ENCODE measurements at places on chromosomes 12 and 14.

- peak; percentile 3 for DNase-seq
These were observed 139.7 kb downstream of the TTLL5 start for GRCh38 chr14:75800792-75801191.

DNA sequence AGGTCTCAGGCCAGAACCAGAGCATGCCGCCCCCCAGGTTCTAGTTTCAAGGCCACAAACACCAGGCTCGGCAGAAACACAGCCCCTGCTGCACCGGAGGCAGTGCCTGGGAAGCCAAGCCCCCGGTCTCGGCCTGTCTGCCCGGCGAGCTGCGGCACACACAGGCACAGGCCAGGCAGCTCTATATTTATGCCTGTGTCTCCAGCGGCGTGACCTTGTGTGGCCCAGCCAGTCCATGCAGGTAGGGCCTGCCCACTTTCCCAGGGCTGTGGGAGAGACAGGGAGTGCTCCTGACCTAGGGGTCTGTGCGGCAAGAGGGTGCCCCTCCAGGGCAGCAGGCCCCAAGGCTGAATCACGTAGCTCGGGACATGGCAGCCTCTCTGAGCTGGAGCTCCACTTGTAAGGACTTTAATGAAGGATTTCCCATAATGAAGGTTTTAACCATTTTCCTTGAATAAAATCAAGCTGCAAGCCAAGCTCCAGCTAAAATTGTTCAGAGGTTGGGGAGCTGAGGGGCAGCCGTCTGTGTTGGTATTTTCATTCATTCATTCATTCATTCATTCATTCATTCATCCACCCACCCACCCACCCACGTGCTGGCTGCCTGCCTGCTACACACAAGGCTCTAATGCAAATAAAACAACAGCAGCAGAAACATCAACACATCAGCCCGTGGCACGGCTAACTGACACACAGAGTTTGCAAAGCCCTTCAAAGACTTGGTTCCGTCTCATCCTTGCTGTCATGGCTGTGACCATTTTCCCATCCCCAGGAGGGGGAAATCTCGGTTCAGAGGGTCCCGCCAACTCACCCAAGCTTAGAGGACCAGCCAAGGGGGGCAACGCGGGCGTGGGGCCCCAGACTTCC is 92.0 kb downstream of the RFLNA start:
- no peak for DNase-seq

- DNase-seq, result no peak
These were observed 57.2 kb downstream of the PCNX1 start for GRCh38 chr14:70964492-70964891.

GRCh38 chr12:67671419-67671818 is 22.9 kb downstream of the DYRK2 start:
- DNase-seq, result no peak

DNA sequence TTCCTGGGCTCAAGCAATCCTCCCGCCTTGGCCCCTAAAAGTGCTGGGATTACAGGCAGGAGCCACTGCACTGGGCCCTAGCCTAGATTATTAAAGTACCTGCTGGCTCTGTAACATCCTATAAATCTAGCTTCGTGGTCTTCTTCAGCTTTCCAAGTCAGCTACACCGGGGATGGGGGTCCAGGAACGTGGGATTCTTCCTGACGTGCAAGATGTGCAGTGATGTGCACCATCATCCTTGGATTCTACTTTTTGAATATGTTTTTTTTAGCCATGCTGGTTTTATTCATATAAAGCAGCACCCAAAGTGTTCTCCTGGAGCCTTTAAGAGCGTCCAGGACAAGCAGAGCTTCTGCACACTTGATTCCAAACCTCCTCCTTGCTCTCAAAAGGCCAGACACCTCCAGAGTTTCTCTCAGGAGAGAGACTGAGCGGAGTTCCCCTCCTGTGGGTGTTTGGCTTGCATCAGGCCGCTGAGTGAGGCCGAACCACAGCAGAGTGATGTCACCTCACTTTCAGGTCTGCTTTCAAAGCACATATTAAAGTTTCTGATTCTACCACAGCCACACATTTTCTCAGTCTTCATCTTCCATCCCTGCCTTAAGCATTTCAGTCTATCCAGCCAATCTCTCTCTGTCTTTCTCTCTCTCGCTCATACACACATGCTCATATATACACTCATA is 33.4 kb downstream of the VCPKMT start:
- no peak for DNase-seq

- DNase-seq, result no peak
These were observed 420.8 kb downstream of the FUT8 start for GRCh38 chr14:65833267-65833880.

DNA sequence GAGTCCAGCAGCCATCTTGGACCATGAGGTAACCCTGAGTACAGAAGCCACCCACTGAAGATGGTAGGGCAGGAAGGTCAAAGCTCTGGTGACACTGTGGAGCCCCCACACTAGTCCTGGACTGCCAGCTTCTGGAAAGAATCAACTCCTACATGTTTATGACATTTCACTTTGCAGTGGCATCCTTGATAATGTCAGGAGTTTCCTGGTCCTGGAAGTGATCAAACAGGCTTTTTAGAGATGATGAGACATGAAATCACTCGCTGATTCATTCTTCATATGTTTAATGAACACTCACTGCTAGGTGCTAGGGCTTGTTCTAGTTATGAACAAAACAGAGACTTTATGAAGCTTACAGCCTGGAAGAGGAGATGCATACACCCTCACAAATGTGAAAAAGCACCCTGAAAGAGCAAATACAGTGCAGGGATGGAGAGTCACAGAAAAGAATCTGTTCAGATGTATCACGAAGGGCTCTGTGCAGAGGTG is 15.8 kb upstream of the HNF1A start:
- no peak for DNase-seq

- no peak for DNase-seq
These were observed 18.2 kb upstream of the BCAT1 start for GRCh38 chr12:24966951-24967564.

- no peak for DNase-seq
These were observed 23.9 kb upstream of the MAP1LC3B2 start for GRCh38 chr12:116535241-116535640.

GRCh38 chr12:57126061-57126460 is 2.2 kb upstream of the LRP1 start:
- DNase-seq, result no peak

DNA sequence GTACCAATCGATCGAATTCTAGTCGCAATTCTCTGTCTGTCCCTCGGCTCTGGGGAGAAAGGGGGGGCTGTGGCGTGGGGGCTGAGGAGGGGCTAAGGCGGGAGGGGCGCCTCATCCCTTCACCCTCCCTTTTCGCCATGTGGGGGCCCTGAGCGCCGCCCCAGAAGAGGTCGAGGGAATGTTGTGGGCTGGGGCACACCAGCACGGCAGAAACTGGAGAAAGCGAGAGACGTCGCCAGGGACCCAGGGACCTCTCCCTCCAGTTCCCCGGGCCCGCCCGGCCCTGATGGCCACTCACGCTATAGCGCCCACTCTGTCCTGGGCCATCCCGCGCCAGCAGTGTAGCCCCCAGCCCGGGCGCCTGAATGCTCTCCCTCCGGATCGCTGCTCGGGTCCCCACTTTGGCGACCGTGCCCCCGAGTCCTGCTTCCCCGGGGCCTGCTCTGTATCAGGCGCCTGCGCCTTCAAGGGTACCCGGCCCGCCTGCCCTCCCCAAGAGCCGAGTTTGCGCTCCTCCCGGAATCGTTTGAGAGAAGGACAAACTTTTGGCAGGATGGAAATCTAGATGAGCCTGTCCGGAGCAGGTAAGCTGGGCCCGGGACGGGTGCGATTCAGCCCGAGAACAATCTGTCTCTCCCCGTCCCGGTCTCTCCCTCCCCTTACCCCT is 62.6 kb downstream of the SMUG1 start:
- no peak for DNase-seq

DNA sequence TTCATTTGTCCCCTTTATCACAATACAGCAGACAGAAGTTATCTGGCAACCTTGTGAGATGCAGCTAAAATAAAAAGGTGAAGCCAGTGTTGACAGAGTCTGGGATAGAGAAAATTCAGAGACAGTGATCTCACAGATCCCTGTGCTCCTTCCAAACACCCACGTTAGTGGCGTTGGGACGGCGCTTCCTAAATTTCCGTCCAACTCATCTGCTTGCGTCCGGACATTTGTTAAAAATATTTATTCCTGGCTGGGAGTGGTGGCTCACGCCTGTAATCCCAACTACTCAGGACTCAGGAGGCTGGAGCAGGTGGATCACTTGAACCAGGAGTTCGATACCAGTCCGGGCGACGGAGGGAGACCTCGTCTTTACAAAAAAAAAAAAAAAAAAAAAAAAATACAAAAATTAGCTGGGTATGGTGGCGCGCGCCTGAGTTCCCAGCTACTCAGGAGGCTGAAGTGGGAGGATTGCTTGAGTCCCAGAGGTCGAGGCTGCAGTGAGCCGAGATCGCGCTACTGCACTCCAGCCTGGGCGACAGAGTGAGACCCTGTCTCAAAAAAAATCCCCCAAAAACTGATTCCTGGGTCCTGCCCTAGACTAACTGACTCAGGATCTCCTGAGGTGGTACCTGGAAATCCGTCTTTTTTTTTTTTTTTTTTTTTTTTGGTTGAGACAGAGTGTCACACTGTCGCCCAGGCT is 708 bp upstream of the TCTN1 start:
- DNase-seq, result no peak

DNA sequence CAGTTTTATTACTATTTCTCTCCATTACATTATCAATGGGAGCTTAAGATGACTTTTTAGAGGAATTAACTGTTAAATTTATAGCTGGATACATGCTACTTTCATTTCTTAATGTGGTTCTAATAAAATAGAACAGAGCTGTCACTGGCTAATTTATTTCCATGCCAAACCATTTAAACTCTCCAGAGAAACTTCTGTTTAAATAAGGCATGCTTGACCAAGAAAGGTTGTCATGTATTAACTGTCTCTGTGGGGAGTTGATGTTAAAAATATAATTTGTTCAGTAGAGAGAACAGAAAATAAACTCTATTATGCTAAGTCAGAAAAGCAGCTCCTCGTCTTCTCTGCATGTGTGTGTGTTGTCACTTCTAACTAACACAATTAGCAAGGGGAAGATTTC is 447.4 kb downstream of the SLC16A7 start:
- no peak for DNase-seq

DNA sequence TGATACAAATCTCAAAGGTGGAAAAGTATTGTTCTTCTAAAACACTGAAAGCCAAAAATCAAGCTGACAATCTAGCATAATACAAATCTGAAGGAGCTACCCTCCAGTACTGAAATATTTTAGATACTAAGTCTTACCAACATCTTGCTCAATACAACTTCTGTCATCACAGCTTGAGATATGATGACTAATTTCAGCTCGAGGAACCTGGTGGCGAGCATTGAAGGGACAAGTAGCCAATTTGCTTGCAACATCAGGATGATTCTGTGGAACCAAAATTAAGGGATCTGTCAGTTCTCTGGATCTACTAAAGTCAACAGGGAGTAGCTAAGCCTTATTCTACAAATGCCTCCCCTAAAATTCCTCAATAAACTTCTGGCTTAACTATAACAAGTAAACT is 10.4 kb downstream of the GTSF1 start:
- peak; percentile 20 for DNase-seq

DNA sequence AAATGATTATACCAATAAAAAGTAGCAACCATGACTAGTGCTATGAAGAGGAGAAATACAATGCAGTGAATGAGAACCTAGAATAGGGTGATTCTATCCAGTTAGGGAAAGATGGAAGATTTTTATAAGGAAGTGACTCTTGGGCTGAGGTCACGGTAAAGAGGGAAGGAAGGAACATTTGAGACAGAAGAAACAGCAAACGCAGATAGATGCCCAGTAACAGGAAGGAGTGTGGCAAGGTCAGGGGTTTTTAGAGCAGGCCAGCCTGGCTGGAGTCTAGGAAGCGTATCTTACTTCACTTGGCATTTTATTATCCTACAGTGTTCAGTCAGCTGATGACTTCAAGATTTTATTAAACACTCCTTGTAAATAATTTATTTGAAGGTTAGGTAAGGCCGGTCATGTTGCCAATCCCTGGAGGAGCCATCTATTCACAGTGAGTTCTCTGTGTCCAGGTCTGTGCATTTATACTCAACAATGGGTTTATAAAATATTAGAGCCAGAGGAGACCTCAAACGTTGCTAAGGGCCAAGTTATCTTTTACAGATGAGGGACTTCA is 170.6 kb downstream of the PRKCH start:
- no peak for DNase-seq

DNA sequence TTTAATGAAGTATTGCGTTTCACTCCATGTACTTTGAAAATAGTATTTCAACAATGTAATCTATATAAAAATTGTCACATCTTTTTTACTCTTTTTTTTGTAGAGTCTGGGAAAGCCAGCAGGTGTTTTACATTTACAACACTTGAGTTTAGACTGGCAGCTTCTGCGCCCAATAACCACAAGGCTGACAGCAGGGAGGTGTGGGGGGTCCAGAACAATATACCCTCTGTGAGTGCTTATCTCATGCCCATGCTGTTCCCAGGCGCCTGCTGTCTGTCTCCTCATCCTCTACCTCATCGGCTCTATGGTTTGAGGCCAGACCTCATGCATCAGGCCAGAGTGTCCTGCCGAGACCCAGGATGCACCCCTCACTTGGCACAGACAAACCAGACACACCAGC is 24.9 kb downstream of the FBRSL1 start:
- DNase-seq, result no peak

DNA sequence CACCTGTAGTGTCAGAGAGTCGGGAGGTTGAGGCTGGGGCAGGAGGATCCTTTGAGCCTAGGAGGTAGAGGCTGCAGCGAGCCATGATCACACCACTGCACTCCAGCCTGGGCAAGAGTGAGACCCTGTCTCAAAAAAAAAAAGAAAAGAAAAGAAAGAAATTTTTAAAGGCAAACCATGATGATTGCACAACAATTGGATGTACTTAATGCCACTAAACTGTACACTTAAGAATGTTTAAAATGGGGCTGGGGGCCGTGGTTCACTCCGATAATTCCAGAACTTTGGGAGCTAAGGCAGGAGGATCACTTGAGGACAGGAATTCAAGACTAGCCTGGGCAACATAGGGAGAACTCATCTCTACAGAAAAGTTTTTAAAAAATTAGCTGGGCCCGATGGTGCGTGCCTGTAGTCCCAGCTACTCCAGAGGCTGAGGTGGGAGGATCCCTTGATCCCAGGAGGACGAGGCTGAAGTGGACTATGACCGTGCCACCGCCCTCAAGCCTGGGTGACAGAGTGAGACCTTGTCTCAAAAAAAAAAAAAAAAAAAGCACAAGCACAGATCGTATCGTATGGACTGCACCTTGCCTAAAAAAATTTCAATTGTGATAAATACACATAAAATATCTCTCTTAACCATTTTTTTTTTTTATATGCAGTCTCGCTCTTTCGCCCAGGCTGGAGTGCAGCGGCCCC is 32.7 kb downstream of the JAG2 start:
- DNase-seq, result no peak

GRCh38 chr12:52627395-52628110 is 9.2 kb upstream of the KRT73 start:
- no peak for DNase-seq

- no peak for DNase-seq
These were observed 313.1 kb downstream of the SLC6A15 start for GRCh38 chr12:84599539-84599938.

DNA sequence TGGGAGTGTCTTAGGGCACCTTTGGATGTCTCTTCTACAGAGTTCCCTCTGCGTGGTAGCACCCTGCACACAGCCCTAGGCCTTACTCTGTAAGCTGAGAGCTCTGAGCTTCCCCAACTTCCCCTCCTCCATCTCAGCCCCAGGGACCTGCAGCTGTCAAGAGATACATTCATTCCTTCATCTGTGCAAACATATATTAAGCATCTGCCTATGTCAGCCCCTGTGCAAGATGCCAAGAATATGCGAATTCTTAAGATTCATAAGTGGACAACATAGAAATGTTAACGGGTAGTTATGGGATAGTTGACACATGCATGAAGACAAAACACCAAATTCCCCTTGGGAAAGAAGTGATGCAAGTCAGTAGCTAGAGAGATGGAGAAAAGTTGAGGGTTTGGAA is 190.8 kb downstream of the SLC41A2 start:
- DNase-seq, result no peak
